ENCODE measurements at places on chromosomes 11 and 22.

- no peak for DNase-seq
Observed at GRCh38 chr11:8341996-8342395, 78.3 kb upstream of the LMO1 start.

GRCh38 chr11:18229501-18229900, 7.1 kb downstream of the SAA4 start:
- no peak for DNase-seq

GRCh38 chr11:42571878-42572610, 739.8 kb upstream of the API5 start:
- DNase-seq = no peak

GRCh38 chr22:35854334-35854733, 136.7 kb downstream of the APOL5 start:
- no peak for DNase-seq

GRCh38 chr11:105553025-105553424, 56.8 kb upstream of the GRIA4 start:
- DNase-seq = no peak

- DNase-seq = no peak
Observed at GRCh38 chr11:72446929-72447769, 12.8 kb upstream of the CLPB start.

- DNase-seq = no peak
Observed at GRCh38 chr22:49660794-49661781, 166.6 kb downstream of the BRD1 start.

DNA sequence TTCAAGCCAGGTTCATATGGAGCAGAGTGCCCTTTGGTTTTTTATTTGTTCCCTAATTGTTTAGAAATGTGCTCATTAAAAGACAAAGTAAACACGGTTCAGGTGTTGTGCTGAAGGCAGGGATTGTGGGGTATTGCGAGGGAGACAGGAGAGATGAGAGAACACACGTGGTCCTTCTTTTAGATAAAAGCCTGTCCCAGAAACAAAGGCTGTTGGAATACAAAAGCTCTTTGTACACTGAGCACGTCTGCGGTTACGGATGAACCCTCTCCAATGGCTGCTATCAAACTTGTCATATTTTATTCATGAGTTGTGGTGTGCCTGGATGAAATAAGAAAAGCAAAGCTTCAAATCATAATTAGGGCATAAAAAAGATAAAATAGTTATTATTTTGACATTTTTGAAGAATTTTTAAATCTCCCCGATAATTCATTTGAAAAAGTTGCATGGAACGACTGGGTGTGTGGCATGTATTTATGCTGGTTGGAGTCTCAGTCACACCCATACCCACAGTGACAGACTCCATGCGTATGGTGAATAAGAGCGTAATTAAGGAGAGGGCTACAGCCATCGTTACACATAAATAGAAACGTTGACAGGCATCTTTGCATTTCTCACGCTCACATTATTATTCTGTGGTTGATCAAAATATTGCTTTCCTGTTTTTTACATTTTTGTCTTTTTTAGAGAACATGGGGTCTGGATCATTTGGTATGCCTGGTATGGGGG, 92.9 kb downstream of the NELL1 start:
- no peak for DNase-seq

DNA sequence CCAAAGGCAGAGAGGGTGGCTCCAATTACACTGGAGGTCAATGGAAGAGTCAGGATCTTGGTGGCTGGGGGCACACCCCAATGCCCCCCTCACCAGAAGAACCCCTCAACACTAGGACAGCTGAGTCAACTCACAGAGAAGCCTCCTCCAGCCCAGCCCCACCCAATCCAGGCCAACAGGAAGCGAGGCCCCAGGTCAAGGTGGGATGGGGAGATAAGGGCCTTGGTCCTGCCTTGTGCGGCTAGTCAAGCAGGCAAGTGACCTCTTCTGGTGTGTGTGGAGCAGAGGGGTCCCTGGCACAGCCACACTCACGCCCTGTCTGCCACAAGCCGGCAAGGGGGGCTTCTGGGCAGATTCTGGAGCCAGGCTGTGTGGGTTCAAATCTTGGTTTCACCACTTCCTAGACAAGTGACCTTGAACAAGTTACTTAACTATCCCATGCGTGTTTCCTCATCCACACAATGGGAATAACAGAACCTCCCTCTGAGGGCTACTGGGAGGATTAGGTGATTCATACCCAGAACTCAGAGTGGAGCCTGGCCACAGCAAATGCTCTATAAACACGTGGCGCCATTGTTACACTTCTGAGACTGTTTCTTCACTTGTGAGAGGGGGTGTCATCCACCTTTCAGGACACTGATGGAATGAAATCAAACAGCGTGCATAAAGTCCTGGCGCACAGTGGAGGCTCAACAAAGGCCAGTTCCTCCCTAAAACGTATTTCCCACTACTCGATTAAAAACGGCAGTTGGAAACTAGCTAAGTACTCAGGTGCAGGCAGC, 3.2 kb downstream of the TTLL12 start:
- DNase-seq = no peak

- no peak for DNase-seq
Observed at GRCh38 chr11:29623144-29623722, 393.6 kb downstream of the KCNA4 start.

GRCh38 chr11:96869207-96869606, 479.4 kb downstream of the JRKL start:
- no peak for DNase-seq

DNA sequence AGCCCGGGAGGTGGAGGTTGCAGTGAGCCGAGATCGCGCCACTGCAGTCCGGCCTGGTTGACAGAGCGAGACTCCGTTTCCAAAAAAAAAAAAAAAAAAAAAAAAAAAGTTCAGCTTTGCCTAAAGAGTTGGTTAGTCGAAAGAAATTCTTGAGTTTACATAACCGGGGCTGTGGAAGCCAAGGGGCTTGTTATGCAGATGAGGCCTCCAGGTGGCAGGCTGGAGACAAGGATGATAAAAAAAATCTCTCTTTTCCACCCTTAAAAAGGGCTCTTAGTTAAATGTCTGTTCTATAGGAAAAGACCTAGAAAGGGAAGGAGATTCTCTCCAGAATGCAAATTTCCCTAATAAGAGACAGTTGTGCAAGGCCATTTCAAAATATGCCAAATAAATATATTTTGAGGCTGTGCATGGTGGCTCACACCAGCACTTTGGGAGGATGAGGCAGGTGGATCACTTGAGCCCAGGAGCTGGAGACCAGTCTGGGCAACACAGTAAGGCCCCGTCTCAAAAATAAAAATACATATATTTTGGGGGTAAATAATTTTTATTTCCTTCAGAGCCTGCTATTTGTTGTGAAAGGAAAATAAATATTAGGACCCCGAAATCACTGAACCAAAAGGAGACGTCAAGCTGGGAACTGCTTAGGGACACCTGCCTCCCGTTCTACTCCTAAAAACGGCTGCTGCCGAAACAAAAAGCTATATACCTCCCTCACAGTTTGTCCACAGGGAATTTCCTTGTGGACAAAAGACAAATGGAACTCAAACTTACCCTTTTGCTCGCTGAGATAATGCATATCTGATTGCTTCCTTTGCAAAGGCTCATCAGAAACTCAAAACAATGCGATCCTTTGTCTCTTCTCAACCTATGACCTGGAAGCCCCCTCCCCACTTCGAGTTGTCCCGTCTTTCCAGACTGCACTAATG, 2.4 kb upstream of the IFITM2 start:
- no peak for DNase-seq

DNA sequence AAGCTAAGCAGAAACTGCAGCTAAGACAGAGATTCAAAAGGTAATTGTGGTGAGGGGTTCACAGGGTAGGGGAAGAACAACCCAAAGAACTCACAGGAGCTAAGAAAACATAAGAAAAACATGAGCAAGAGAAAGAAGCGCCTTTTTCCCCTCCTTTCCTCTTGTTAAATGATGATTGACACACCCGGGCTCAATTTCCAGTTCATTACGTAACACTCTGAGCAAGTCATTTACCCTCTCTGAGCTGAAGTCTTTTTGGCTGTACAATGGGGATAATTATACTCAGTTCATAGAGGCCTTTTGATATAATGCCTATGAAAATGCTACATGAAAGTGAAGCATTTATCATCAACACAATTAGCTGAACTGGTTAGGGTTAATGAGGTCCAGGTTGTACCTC, 17.2 kb downstream of the LRP4 start:
- DNase-seq = no peak

DNA sequence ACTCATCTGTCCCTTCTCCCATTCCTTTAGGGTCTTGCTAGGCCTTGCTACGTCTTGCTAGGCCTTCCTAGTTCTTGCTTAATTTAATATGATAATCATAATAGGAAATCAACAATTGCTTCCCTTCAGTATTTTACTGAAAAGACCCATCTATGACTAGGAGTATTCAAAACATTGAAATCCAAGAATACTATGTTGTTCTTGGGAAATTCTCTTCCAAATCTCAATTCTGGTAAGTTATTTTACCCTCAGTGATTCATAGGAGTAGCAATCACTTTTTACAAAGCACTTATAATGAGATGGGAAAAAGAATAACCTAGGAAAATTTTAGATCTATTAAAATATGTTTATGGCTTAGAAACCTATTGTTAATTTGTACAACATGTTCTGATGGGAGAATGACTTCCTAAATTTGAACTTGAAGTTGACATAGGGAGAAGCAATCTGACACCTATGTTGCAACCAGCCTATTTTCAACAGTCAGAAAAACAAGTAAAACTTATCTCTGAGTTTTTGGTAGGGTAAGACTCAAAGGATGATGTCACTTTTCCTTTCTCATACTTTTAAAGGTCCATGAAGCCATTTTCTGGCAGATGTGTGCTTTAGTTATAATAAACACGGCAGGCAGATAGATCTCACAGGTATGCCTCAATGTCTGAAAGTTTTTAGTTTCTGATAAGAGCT, 29.5 kb upstream of the HIPK3 start:
- DNase-seq = no peak

GRCh38 chr22:43505423-43505822, 93.6 kb downstream of the MPPED1 start:
- DNase-seq = no peak

DNA sequence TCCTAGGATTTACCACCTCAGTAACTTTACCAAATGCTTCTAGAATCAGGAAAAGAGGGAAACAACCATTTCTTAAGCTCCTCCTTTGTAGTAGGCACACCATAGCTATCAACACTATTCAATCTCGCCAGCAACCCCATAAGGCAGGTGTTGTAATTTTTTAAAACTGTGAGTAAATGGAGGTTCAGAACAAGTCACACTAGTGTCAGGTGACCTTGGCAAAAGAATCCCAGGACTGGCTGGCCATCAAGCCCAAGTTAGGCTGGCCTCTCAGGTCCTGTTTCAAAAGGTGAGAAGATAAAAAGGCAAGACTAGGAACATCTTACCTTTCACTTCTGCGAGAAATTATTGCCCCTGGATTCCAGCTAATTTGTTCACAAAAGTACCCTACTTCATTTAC, 713 bp downstream of the TOP3B start:
- DNase-seq = no peak

DNA sequence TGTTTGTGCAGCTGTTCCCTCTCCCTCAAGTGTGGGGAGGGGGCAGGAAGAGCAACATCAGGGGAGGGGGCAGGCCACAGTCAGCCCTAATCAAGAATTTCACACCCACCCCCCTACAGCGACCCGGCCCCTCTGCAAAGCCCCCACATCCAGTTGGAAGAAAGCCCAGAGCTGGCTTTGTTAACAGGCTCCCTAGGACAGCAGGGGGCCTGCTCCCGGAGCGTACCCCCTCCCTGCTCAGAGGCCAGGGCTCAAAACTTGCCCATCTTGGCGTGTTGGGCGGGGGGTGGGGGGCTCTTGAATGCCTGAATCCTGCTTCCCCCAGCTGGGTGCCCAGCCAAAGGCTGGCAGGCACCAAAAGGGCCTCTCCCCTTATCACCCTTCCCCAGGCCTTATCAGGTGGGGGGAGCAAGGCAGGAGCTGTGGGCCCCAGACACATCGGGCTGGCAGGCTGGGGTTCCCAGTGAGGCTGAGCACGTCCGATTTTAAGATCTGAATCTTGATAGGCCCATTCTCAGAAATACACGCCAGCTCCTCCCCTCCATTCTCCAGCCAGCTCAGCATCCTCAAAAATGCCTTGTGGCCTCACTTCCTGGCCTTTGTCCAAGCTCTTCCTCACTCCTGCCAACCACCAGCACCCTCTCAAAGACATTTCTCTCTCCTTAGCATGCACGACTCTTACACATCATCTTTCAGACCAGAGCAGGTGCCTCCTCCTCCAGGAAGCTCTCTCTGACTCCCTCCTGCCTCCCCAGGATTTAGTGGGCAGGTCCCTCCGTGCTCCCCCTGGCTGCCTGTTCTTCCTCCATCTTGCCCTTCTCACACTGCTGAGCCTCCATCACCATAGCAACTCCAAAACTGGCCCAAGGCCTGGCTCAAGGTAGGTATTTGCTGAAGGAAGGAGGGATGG, 384.8 kb downstream of the MN1 start:
- DNase-seq = no peak

DNA sequence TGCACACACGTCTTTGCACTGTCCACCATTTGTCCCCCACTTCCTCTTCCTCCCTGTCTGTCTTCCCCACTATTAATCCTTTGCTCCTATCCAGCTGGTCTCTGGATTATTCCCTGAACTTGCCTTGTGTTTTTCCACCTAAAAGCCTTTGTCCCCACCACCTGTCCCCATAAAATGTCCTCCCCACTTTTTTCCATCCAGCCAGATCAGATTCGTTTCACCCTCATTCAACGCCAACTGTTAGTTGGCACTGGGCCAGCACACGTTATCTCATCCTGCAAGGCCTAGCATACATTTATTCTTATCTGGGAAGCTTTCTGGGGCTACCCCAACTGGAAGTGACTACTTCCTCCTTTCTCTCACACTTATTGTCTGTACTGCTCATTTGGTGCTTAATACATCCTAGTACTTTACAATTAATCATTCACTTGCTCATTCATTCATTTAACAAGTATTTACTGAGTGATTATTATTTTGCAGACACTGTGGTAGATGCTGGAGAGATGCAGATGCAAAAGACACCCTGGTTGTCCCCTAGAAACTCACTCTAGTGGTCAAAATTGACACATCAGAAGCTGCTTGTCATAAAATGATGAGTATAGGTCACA, 96.2 kb downstream of the RASSF10 start:
- no peak for DNase-seq

DNA sequence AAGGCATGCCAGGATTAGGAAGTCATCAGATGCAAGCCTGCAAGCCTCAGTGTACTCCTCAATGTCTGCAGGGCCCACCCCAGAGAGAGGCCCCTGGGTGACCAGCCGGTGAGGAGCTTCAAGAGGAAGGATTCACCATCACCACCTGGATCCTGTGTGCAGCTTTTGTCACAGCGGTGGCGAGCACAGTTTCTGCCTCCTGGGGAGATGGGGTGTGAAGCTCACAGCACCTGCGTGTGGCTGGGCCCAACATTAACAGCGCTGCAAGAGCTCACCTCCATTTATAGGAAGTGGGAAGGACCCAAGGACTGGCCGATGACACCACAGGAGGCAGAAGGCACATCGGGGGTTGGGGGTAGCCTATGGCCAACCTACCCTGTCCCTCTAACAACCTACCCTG, 235.3 kb downstream of the CTTN start:
- DNase-seq = no peak

DNA sequence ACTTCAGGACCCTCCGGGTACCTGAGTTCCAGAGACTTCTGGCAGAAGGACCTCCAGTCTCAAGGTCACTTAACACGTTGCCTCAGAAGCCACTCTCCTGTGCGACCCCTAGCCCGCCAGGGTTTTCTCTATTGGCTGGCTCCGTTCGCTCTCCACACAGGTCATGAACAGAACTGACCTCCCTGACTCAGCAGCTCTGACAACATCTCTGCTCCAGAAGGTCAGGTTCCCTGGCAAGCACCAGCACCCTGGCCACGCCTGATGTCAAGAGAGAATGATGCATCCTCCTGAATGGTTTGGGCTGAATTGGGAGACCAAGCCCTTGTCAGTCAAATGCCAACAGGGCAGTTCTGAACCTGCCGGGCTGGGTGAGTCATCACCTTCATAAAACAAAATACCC, 84.3 kb upstream of the TMEM45B start:
- DNase-seq = no peak

- DNase-seq = no peak
Observed at GRCh38 chr11:72700146-72700545, 25.9 kb upstream of the PDE2A start.
